ENCODE measurements at places on chromosomes 6 and 20.

DNA sequence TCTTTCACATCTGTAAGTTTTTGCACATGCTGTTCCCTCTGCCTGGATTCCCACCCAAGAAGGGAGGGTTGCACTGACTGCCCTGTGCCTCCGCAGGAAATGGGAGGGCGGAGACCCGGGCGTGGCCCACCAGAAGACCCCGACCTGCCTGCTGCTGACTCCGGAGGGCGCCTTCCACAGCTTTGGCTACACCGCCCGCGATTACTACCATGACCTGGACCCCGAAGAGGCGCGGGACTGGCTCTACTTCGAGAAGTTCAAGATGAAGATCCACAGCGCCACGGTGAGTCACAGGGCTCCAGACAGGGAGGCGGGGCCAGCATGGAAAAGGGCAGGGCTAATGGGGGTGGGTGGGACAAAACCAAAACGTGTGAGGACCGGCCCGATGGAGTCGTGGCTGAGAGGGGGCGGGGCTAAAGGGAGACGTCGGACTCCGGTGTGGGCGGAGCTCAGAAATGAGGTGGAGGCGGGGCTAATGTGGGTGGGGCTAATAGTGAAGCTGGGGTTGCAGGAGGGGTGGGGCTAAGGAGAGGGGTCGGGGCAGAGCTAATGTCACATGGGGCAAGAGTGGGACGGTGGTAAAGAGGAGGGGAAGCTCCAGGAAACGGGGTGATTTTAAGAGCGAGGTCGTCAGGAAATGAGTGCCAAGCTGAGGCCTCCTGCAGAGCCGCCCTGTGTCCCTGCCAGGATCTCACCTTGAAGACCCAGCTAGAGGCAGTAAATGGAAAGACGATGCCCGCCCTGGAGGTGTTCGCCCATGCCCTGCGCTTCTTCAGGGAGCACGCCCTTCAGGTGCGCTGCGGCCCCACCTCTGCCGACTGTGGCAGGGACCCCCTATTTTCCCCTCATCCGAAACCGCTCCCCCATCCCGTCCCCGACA is 12.6 kb downstream of the HSPA12B start:
- DNase-seq, result peak; percentile 49

- no peak for DNase-seq
Measured at GRCh38 chr20:24938498-24938897, 10.6 kb upstream of the CST7 start.

DNA sequence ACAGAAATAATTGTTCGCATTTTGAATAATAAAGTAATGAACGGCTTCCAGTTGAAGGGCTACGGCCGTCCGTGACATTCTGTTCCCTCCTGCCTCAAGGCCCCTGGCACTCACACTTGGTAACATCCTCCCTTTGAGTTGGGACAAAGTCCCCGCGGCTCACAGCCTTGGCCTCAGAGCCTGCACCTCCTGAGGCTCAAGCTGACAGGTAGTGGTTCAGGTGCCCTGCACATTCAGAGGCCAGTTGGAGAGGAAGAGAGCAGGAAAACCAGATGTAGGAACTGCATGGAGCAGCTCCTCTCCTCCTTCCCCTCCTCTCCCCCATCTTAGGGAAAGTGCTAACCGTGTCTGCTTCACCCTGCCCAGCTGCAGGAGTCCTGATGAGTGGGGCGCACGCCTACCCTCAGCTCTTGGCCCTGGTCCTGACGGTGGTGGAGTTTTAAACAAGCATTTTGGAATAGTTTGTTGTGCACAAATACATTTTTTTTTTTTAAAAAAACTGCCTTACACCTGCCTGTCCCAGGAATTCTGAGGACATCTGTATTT is 393.1 kb downstream of the SMOC2 start:
- peak; percentile 47 for DNase-seq

DNA sequence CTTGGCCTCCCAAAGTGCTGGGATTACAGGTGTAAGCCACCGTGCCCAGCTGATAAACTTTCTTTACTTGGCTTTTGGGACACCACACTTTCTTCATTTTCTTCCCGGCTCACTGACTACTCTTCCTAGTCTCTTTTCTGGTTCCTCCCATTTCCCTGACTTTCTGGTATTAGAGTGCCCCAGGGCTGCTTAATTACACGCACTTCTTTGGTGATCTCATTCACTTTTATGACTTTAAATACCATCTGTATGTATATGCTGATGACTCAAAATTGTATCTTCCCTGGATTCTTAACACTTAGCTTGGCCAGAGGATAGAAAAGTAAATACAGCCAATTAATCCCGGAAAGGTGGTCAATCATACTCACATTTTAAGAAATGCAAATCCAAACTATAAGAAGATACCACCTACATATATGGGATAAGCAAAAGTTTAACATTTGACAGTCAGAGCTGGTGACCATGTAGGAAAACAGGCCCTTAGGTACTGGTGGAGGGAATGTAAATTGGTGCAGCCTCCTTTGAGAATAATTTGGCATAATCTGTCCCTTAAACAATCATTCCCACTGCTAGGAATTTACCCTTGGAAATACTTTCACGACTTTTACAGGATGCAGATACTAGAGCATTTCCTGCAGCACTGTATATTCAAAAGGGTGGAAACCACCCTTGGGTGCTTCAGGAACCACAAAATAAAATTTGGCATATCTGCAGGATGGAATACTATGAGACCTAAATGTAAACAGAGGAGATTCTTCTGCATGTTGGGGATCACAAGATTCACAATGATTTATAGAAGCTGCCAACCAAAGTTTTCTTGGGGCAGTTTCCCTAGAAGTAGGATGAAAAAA is 9.4 kb upstream of the NANP start:
- DNase-seq, result no peak

DNA sequence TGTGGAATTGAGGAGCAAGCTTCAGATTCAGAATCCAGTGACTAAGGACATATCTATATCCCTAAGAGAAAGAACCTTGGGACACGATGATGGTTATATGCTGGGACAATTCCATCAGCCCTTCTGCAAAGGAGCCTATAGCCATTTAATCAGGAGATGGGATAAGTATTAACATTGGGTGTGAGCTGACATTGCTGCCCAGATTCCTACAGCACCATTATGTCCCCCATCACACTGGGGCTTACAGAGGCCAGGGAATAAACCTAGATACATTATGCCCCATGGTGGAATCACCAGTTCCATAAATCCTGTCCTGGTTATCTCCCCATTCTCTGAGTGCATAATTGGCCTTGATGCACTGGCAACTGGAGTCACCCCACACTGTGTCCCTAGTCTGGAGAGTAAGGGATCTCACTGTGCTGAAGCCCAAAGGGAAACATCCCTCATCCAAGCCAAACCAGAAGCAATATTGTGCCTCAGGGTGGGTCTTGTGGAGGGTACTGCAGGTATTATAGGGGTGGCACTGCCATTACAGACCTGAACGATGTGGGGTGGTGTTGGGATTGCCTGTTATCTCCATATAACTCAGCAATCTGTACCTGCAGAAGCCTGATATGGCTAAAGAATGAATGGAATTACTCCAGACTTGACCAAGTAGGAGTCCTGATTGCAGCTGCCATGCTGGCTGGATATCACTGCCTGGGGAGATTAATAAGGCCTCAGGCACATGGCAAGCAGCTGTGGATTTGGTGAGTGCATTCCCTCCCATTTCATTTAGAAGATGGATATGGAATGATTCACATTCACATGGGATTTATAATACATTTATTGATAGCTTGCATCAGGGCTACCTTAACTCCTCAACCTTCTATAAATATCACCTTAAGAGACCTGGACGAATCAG is 5.0 kb downstream of the HLA-A start:
- DNase-seq, result no peak

- DNase-seq, result no peak
Measured at GRCh38 chr20:487655-488054, 25.3 kb upstream of the TBC1D20 start.

DNA sequence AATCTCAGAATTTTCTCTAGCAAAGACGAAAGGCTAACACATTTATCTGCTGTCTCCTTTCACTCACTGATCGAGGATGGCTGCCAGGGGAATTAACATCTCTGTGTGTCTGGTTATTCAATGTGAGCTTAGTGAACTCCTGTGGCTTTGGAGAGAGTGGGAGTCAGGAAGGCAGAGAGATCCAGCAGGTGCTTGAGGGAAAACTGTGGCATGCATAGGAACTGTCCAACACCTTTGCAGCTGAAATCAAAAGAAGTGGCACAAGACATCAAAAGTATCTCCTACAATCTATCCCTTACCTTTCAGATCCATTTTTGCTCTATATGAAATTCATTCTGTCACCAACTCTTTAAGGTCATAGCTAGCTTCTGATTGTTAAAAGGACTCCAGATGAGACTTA is 11.8 kb upstream of the FAM184A start:
- DNase-seq, result no peak

DNA sequence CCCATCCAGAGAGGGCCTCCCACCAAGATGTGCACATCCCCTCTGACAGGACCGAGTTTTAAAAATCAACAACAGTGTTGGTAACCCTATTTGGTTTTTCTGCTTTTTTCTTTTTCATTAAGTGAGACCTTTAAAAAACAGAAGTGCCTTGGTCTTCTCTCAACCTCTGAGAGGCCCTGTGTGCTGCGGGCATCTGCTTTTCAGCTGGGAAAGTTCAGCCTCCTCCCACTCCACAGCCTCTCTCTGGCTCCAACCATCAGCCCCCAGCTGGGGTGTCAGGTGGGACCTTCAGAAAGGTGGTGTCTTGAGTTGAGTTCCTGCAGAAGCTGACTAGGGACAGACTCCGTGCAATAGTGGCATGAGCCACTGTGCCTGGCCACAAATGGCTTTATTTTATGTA is 64.6 kb upstream of the ZMYND8 start:
- no peak for DNase-seq

DNA sequence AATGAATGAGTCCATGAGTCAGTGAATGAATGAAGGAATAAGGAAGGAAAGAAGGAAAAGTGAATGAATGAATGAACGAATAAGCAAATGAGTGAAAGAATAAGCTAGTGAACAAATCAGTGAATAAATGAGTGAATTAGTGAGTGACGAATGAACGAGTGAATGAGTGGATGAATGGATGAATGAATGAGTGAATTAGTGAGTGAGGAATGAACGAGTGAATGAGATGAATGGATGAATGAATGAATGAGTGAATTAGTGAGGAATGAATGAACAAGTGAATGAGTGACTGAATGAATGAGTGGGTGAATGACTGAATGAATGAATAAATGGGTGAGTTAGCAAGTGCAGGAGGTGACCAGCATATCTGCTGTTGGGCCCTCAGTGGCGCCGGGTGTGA is 3.8 kb downstream of the SRMS start:
- no peak for DNase-seq

DNA sequence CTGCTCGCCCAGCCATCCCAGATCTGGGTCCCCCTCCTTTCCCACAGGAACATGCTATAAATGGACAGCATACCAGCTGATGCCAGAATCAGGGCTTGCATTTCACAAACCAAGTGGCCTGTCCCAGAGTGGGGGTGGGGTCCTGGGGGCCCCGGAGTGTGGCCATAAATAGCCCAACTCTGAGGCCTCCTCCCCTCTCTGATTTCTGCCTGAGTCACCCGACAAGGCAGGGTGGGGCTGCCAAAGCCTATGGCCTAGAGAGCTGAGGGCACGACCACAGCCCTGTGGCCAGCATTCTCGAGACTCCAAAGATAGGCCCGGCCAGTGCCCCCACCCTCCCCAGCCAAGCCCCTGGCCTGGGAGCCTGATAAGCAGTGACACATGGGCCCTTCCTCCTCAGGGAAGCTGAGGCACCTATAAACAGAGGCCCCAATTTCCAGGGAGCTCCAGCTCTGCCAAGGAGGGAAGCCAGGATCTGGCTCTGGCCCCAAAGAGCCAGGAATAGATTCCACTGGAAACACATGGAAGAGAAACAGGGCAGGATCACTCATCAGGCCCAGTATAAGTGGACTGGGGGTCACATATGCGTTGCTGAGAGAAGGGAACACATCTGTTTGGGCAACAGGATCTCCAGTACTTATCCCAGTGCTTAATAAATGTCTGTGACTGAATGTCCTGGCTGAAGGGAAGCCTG is 20.3 kb downstream of the SNTA1 start:
- DNase-seq, result no peak

GRCh38 chr6:135932651-135933050 is 81.2 kb downstream of the PDE7B start:
- no peak for DNase-seq

GRCh38 chr6:44608175-44608574 is 220.7 kb downstream of the CDC5L start:
- no peak for DNase-seq

- no peak for DNase-seq
Measured at GRCh38 chr6:112906726-112907125, 559.6 kb downstream of the RFPL4B start.

- DNase-seq, result no peak
Measured at GRCh38 chr6:13163161-13163944, 165.0 kb downstream of the TBC1D7 start.

Data from large intestine (tissue), 12 donors.